ENCODE measurements at places on chromosomes 4 and X. TPM values are rescaled to one million over a fixed set of nuclear protein-coding genes. Genes with fewer than 3 reads are reported as not detected.
A peak's percentile ranks its signal among the peaks of the same experiment; 100 is the strongest.

DNA sequence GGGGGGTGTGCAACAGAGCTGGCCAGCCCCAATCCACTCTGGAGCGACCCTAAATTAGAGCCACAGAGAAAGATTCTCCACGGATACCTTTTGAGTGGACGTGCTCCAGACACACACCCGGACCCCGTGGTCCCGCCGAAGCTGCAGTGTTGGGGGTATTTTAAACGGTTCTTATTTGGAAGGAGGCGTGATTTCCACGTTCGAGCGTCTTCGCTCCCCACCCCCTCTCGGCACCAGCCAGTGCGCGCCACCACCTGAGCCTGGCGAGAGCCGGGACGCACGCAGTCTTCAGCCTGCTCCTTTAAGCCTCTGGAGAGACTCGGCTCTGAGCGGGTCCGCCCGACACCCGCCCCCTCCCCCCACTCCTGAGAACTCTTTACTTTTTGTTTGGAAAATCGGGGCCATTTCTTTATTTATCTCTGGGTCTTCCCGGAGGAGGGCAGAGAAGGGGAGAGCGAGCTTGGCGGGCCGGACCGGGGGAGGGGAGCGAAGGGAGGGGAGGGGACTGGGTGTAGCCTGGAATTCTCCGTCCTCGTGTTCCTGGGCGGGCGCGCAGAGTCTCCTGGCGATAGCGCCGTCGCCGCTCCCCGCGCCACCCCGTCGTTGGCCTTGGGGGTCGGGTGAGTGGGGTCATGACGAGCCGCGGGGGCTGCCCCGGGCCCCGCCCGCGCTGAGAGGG, 668 bp upstream of the PTCHD1 start:
- no peak overlapping the region for H3K27ac ChIP-seq
- no peaks in the 10 kb centered on the region for H3K4me1 ChIP-seq
- H3K4me3 ChIP-seq = no peak overlapping the region
- DNase-seq = no peak
- H3K27me3 ChIP-seq = no peaks in the 10 kb centered on the region

The BCORL1 gene
- total RNA-seq = 8.9 TPM

The SSX2 gene
- not detected for total RNA-seq

DNA sequence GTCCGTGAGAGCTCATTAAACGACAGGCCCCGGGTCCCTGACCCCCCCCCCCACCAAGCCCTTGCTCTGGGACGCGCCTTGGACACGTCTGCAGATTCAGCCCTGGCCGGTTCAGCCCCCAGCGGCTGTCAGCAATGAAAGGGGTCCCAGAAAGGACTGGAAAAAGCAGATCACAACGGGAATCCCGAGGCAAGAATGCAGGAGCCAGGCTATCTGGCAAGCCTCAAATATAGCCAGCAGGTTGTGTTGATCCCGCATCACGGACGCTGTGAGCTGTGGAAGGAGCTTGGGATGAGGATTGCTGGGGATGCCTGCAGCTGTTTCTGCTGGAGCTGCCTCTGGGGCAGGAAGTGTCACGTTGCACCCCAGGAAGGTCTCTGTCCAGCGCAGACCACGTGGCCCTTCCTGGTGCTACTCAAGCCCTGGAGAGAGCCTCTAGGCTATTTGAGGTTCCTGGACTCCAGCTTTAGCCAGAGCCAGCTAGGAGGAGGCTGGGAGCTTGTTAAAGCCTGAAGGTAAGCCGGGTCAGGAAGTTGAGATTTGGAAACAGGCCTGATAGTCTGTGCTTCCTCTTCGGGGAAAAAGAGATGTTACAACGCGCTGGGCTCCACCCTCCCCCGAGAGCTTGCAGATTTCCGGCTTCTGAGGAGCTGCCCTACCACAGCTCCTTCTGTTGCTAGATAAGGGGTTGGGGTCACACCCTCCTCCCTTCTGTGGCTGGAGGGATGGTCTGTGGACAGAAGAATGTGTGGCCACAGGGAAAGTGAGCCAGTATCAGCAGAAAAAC, 19.3 kb upstream of the CSF2RA start:
- H3K4me3 ChIP-seq = peak overlapping the region; percentile 66
- H3K27ac ChIP-seq = peak overlapping the region; percentile 65
- peaks cover 18% of the 10 kb centered on the region for H3K4me1 ChIP-seq

GRCh38 chrX:32443841-32444240, 767.5 kb downstream of the DMD start:
- no peak overlapping the region for H3K27ac ChIP-seq
- no peak overlapping the region for H3K4me3 ChIP-seq
- DNase-seq = no peak
- H3K36me3 ChIP-seq = no peaks in the 10 kb centered on the region
- H3K4me1 ChIP-seq = no peaks in the 10 kb centered on the region
- H3K27me3 ChIP-seq = no peaks in the 10 kb centered on the region

The LRCH2 gene
- total RNA-seq = not detected

The CXCL6 gene
- not detected for total RNA-seq

DNA sequence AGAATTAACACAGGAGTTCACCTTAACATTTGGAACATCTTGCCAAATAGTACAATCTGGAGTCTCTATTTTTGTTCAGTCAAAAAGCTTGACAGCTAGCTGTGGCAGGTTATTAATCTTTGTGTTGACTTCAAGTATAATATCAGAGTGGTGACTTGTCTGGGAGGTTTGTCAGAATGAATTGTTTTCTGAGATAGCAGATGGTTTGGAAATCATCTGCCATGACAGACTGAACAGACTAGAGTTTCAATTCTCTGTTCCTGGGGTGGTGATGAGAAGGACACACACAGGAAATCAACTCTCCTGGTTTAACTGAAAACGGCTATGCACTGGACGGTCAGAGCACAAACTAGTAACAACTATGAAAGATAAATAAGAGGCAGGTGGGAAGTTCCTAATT, 203.3 kb upstream of the EMCN start:
- no peak overlapping the region for H3K4me3 ChIP-seq
- H3K36me3 ChIP-seq = no peaks in the 10 kb centered on the region
- no peak overlapping the region for H3K27ac ChIP-seq
- no peak for DNase-seq

- no peaks in the 10 kb centered on the region for H3K36me3 ChIP-seq
- DNase-seq = no peak
- no peak overlapping the region for H3K27ac ChIP-seq
Observed at GRCh38 chrX:128460835-128461234, 408.6 kb upstream of the ACTRT1 start.

DNA sequence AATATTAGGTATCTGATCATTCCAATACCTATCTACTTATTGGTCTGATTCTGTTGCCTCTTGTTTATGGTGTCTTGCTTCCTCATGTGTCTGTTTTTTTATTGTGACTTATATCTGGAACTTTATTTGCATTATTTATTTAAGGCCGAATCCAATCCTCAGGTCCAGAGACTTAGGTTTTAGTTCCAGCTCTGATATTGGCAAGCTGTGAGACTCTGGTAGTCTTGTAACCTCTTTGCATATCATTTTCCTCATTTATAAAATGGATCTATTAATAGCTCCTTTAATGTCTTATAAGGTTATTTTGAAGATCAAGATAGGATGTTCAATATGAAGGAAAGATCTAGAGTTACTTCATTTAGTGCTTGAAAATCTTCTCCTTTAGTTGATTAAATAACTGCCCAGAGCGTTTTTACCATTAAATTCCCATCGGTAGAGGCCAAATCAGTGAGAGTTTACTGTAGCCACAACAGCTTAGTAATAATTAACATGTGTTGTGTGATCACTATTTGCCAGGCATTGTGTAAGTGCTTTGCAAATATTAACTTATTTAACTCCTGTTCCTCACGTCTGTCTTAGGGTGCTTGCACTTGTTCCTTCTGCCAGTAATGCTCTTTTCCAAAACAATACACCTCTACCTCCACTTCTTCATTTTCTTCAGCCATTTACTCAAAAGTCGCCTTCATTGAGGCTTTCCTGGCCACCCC, 82.2 kb downstream of the CC2D2A start:
- no peak for DNase-seq
- no peaks in the 10 kb centered on the region for H3K4me1 ChIP-seq
- H3K27me3 ChIP-seq = no peaks in the 10 kb centered on the region
- H3K4me3 ChIP-seq = no peak overlapping the region
- no peak overlapping the region for H3K27ac ChIP-seq

GRCh38 chr4:132513491-132513890, 635.6 kb upstream of the PCDH10 start:
- H3K4me3 ChIP-seq = no peak overlapping the region
- no peak overlapping the region for H3K27ac ChIP-seq
- no peaks in the 10 kb centered on the region for H3K4me1 ChIP-seq
- H3K36me3 ChIP-seq = no peaks in the 10 kb centered on the region
- no peaks in the 10 kb centered on the region for H3K27me3 ChIP-seq

DNA sequence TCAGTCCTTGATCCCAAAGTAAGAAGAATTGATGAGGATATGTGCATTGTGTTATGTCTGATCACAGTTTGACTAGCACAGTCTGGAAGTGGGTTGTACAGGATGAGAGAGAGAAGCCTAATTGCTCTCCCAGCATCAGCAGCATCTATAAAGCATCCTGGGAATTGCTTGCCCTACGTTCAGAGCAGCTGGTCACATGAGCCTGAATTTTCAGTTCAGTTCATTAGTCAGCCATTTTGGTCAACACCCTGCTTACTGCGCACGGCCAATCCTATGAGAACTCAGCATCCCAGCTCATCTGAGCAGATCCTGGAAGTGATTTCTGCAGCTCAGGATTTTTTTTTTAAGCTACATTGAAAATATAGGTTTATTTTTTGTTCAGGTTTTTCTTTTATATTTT, at the start of gene RUFY3:
Gene RUFY3, plus strand, starts transcription at position 218 of the 400 bp plus-strand sequence. CDS start 610 bp downstream, outside the sequence.
- peaks cover 19% of the 10 kb centered on the region for H3K4me1 ChIP-seq
- DNase-seq = no peak
- peak within 1 kb of the TSS; percentile 20 for H3K27ac ChIP-seq
- no peak within 1 kb of the TSS for H3K4me3 ChIP-seq
- H3K36me3 ChIP-seq = no peaks in the 10 kb centered on the region

The FAM9B gene
- not detected for total RNA-seq

DNA sequence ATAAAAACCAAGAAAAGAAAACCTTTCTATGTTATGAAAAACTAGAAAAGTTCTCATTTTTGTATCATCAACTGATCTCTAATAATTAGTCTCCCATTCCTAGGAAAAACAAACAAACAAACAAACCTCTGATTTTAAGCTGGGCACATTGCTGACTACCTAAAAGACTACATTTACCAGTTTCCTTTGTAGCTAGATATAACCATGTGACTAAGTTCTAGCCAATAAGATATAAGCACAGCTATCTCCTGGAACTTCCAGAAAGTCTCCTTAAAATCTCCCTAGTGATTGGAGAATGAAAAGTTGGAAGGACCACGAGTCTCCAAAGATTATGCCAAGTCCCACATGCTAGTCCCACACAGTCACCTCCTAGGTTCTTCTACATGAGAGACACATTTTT, 108.9 kb downstream of the NR3C2 start:
- H3K27me3 ChIP-seq = no peaks in the 10 kb centered on the region
- no peaks in the 10 kb centered on the region for H3K36me3 ChIP-seq
- DNase-seq = no peak
- no peaks in the 10 kb centered on the region for H3K4me1 ChIP-seq
- no peak overlapping the region for H3K27ac ChIP-seq
- no peak overlapping the region for H3K4me3 ChIP-seq

- H3K27ac ChIP-seq = no peak overlapping the region
- no peak for DNase-seq
- H3K4me1 ChIP-seq = peaks cover 9% of the 10 kb centered on the region
- no peaks in the 10 kb centered on the region for H3K36me3 ChIP-seq
- no peak overlapping the region for H3K4me3 ChIP-seq
- H3K27me3 ChIP-seq = no peaks in the 10 kb centered on the region
Observed at GRCh38 chr4:152696764-152697261, 17.0 kb upstream of the TMEM154 start.

Measured in naive thymus-derived CD4-positive, alpha-beta T cell (primary cell).